ENCODE measurements at places on chromosomes 12 and 14.

DNA sequence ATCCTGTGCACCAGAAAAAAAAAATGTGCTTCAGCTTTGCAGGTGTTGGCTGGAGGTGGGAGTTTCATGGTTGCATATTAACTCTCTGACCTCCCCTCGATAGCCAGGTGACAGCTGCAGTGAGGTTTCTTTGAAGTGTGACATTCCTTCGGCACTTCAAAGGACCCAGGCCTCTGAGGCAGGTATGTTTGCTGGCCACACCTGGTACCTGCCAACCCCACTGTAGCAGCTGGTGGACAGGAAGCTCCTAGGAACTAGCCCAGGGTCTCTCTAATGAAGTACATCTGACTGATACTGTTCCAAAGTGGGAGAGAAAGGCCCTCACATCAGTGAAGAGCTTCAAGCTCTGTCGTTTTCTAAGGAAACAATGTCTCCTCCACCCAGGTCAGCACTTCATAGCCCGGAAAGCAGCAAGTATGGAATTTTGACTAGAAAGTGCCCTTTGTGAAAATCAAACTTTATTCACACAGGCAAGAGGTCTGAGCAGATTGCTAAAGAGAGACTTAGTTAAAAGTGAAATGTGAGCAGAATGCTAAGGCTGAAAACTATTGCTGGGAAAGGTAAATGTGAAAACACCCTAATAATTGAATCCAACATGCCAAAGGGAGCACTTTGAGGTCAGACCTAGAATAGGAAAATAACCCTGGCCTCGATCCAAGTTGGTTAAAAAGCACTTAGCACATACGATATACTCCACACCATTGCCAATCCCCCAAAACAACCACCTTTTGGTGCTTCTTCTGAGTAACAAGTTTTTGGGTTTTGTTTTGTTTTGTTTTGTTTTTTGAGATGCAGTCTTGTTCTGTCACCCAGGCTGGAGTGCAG is 71.3 kb downstream of the PHLDA1 start:
- DNase-seq: no peak

DNA sequence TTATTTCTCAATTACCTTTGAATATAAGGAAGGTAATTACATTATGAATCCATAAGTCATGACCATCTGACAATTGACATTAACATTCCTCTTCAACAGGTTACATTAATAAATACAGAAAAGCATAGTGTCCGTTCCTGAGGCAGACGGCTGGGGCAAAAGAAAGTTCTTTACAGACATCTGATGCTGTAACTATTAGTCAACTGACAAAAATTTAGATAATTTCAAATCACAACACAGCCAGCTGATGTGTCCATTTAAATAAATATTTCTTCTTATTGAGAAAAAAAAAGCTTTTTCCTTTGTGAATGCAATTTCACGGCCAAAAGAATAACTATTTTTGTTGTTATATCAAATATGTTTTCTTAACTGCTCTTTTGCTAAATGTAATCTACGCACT is 9.2 kb upstream of the PYROXD1 start:
- DNase-seq: no peak

DNA sequence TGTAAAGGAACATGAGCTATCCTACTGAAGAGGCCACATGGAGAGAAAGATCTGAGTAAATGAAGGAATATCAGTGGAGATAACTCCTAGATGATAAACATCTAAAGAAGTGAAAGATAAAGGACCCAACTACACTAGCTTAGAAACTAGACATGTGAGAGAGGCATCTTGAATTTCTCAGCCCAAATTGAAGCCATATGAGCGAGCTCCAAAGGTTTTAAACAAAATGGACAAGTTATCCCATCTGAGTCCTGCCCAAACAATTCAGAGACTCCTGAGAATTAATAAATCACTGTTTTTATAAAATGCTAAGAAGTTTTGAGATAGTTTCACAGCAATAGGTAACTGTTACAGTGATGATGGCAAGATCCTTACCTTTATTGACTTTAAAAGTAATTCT is 438.9 kb downstream of the NAV3 start:
- no peak for DNase-seq

DNA sequence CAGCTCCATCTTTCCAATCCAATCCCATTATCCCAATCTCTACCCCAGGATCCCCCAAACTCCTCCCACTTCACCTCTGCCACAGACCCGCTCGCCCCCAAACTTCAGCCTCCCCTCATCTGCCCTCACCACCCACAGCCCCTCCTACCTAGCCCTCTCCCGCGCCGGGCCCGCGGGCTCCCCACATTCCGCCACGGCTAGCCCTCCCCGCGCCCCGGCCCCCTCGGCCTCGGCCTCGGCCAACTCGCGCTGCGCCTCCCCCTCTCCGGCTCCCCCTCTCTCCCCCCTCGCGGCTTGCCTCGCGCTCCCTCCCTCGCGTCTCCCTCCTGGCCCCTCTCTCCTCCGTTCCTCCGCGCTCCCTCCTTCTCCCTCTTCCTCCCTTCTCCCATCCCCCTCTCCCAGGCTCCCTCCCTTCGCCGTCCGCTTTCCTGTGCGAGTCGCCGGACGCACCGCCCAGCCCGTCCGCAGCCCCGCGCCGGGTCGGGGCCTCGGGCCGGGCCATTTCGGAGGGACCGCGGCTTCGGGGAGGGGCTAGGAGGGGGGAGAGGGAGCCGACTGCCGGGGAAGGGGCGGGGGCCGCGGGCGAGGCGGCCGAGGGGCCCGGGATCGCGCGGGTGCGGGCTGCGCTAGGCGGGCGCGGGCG is at the start of gene ATN1:
Gene ATN1, plus strand, starts transcription at position 581 of the 643 bp plus-strand sequence. CDS start 6,043 bp downstream, outside the sequence.
- DNase-seq: no peak

- DNase-seq: no peak
Observed at GRCh38 chr14:52883658-52884057, 67.2 kb downstream of the FERMT2 start.

DNA sequence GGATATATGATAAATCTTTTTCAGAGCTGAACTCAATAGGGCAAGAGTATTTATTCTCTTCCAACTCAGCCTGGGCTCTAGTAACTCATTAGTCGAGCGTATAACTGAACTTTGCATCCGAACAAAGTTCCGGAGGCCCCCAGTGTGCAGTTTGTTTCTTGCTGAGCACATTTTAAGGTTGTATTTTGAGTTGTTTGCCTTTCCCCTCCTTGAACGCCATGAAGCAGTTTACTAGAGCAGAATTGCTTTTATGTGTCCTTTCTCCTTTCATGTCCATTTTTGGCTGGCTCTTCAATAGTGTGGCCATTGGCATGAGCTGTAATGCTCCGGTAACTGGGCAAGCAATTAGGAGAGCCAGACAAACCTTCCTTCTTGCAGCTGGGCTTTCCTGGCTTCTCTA is 105.3 kb downstream of the WIF1 start:
- DNase-seq: no peak

DNA sequence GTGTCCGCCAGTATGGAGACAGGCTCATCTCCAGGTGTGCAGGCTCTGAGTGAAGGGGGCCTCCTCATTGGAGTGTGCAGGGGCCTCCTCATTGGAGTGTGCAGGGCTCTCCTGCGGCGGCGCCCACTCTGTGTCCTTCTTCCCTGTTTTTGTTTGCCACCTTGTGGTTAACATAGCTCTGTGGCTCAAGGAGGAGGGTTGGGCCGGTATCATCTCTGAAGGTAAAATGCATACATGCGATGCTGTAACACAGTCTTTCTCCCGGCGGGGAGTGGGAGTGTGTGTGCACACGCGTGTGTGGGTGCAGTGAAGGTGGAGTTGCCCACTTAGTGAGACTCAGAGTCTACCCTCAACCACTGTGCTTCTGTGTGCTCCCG is 429.4 kb downstream of the ZFP36L1 start:
- no peak for DNase-seq

DNA sequence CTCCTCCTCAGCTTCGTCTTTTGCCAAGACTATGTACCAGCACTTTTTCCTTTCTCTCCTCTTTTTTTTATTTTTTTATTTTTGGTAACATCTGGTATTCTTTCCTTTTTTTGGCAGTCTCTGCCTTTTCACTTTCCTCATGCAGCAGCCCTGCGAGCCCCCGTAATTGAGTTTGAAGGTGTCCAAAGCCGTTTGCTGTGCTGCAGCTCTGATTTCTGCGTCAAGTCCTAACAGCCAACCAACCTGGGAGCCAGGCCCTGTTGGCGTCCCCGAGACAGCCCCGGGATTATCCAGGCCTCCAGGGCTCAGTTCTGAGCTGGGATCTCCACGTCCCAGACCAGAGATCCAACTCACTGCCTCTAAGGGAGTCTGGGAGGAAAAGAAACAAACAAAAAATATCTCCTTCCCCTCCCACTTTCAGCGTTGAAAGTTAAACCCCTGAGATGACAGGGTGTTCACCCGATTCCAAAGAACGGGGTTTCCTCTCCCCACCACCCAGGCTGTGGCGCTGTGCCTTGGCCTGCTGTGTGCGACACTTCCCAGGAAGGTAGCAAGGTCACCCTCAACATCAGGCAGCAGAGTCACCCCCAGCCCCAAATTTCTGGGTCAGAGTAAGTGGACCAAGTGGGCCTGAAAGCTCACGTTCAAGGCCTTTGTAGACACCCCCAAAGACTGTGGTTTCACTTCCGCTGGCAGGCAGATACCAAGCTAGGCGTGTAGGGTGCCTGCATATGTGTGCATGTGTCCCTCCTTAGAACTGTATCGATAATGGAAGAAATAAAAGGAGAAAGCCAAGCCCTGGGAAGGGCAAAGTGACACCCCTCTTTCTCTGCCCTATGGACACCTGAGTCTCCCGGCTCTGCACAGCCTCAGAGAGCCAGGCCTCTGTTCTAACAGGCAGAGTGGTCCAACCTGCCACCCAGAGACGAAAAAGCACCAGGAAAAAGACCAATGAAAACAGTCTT is 11.1 kb downstream of the BCL11B start:
- DNase-seq: peak; percentile 54

- DNase-seq: no peak
Observed at GRCh38 chr12:79298506-79298905, 392.3 kb downstream of the PAWR start.
